ENCODE measurements at places on chromosomes 1 and 21.

- no peak for DNase-seq
These were observed 39.6 kb downstream of the DAB1 start for GRCh38 chr1:57384284-57384683.

GRCh38 chr1:36664571-36665287 is 182.0 kb upstream of the CSF3R start:
- no peak for DNase-seq

DNA sequence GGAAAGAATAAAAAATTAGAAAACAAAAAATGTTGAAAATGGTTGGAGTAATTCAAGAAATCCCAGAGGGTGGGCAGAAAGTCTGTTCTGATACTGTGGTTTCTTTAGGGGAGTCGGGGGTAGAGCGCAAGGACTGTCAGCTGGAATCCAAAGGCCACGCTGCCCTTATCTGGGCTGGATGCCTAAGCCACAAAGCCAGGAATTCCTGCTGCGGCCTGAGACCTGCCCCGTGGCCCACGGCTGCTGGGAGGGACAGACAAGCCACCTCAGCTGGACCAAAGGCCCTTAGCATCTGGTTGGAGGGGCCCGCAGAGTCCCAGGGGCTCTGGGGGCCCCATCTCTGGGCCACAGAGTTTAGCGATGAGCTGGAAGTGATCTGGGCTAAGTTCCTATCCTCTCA is 60.2 kb downstream of the DMRTB1 start:
- DNase-seq: no peak

DNA sequence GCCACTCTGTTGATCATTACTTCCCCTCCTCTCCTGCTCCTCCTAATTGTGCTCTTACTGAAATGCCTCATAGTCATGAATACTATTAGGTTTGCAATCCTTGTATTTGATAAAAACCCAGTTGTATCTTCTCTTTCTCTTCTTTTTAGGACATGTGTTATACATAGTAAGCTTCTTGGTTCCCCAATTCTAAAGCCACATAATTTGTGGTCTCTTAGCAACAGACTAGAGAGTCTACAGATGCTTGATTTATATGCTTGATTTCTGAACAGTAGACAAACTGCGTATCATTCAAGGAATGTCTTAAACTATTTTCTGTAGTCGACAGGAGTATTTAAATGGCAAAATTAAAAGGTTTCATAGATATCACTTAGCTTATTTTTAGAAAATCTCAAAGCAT is 1598.9 kb downstream of the PLA2G4A start:
- DNase-seq: no peak

DNA sequence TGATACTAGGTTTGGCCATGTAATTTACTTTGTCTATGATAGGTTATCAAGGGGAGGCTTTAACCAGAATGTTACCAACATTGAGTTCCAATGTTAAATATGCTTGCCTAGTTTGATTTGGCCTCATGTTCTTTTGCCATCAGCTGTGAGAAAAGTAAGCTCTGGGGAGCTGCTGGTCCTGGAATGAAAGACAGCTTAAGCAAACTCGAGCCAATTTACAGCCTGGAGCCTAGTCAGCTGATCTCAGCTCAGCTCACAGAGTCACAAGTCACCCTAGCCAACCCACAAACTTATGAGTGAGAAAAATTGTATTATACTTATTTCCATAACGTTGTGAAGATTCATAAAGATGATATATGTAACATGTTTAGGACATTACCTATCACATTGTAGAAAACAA is 426.7 kb downstream of the RWDD3 start:
- DNase-seq: no peak

- no peak for DNase-seq
These were observed 13.7 kb downstream of the PTPN22 start for GRCh38 chr1:113857776-113858175.

DNA sequence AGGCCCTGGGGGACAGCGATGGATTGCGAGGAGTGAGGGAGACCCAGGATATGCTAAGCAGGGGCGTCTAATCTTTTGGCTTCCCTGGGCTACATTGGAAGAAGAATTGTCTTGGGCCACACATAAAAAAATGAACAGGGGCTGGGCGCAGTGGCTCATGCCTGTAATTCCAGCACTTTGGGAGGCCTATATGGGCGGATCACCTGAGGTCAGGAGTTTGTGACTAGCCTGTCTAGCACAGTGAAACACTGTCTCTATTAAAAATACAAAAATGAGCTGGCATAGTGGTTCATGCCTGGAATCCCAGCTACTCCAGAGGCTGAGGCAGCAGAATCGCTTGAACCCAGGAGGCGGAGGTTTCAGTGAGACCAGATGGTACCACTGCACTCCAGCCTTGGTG is 10.8 kb upstream of the PRAMEF12 start:
- no peak for DNase-seq

DNA sequence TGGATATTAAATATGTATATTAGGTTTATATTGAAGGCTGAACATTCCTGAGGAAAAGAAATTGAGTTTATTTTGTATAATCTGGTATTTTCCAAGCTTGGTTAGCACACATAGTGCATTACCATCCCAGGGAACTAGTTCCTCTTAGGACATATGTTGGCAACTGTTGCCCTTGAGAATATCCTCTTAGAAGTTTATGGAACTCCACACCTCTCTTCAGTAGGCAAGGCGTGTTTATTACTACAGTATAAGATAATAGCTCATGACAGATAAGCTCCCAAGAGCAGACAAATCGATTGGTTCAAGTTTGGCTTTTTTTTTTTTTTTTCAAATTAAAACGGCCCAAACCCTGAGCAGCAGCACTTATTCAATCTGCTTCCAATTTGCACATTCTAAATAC is 59.8 kb upstream of the SIPA1L2 start:
- DNase-seq: no peak

- DNase-seq: no peak
These were observed 102.3 kb downstream of the LACTBL1 start for GRCh38 chr1:22870201-22870871.

GRCh38 chr1:173508541-173508940 is 31.4 kb downstream of the PRDX6 start:
- no peak for DNase-seq

DNA sequence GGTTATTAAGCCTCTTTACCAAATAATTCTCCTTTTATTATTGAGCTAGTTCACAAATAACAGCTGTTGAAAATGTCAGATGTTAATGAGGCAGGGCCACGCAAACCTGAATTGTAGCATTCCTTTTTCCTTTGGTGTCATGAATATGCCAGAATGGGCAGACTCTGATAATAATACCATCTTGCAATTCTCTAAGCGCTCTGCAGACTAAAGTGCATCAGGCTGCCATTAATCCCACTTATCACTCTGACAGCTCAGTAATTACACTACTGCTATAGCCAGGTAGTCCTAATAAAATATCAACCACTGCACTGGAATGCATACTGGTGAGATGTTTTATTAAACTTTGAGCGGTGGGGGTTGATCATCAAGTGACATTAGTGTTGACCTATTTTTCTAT is 177.7 kb downstream of the DPYD start:
- DNase-seq: no peak

GRCh38 chr1:180720753-180721152 is 88.9 kb downstream of the XPR1 start:
- no peak for DNase-seq

GRCh38 chr1:205538235-205538840 is 33.9 kb downstream of the CDK18 start:
- DNase-seq: no peak

DNA sequence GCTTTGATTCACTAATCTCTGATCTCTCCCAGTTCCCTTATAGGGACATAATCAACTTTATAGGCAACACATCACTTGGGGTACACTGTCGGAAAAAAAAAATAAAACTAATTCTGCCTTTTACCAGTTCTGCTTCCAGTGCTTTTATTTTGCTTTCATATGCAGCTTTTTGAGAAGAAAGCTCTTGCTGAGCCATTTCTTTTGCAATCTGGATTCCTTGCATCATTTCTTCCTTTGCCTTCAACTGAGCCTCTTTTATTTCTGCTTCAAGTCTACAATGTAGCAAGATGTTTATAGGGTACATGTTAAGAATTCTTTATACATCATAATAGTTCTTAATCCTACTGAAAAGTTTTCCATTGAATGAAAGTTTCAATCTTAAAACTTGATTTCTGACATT is 30.6 kb downstream of the KIF14 start:
- DNase-seq: no peak

DNA sequence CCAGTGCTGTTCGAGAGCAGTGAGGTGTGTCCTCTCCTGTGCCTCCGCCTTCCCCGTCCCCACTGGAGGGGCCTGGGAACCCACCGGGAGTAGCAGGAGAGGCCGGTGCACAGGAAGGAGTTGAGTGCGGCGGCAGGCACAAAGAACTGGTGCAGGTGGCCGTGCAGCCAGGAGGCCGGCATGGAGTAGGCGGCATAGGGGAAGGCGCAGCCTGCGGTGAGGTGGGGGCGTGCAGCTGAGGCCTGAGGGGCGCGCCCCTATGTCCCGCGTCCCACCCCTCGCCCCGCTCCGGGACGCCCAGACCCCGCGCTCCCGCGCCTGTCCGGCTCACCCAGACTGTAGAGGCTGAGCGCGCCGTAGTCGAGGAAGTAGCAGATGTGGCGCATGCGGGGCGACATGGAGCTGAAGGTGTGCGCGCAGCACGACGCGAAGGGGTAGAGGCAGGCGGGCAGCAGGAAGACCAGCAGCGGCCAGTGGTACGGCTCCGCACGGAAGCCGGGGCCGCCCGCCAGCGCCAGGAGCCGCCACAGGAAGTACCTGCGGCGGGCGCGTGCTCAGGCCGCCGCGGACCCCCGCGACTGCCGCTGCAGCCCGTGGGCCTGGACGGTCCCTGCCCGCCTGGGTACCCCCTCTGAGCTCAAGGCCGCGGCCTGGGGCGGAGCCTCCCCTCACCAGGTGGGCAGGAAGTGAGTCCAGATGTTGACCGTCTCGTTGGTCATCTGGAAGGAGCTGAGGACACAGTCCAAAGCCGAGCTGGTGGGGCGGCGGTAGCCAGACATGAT is 2.2 kb downstream of the PAQR6 start:
- DNase-seq: no peak

- DNase-seq: no peak
These were observed 194.0 kb downstream of the NRIP1 start for GRCh38 chr21:14870853-14871149.

- no peak for DNase-seq
These were observed 40.7 kb downstream of the MAN1C1 start for GRCh38 chr1:25657121-25657882.

DNA sequence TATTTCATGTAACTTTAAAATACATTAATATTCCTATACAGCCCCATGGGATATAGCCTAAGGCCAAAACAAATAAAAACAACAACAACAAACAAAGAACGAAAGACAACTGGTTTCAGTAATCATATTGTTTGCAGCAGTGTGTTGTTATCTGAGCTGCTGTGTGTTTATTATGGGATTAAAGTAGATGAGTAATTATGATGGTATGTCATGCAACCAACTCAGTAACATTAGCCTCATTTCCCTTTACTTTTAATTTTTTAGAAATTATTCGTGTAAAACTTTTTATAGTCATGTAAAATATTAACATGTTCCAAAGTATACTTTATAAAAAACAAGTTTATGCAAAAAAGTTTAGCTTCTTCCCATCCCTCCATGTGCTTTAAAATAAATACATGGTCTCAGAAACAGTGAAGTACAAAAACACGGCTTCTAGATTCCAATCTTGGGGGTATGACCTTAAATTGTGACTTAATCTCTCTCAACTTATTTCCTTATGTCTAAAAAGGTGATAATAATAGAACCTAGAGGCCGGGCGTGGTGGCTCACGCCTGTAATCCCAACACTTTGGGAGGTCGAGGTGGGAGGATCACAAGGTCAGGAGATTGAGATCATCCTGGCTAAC is 176.1 kb downstream of the SLC45A1 start:
- DNase-seq: no peak

DNA sequence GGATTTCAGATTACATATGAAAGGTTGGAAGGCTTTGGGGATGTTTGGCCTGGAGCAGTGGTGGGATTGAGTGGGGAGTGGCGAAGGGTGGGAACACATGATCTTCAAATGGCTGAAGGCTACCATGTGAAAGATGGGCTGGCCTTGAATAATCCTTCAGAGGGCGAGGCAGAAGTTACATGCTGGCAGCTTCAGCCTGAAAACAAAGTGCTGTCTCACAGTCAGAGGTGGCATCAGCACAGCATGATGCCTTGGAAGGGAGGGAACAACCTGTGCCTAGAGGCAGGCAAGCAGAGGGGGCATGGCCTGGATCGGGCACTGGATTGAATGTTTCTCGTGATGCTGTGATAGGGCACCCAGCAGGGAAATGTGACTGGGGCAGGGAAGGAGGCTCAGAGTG is 130.8 kb downstream of the BEND5 start:
- DNase-seq: no peak

DNA sequence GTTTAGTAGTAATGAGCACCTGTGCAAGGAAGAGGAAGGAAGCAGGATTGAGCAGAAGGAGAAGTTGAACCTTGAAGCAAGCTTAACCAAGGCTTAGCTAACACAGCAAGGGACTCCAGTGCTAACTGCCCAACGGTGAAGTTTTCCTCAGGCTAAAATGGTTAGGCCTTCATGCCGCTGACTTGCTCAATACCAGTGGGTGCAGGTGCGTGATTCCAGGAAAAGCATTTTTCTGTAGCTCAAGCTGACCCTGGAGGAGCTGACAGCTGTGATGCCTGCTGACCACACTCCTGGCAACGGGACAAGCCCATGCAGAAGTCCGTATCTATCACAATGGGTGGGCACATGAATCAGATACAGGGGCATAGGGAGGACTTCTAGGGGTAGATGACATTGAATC is 76.5 kb upstream of the FGGY start:
- no peak for DNase-seq

DNA sequence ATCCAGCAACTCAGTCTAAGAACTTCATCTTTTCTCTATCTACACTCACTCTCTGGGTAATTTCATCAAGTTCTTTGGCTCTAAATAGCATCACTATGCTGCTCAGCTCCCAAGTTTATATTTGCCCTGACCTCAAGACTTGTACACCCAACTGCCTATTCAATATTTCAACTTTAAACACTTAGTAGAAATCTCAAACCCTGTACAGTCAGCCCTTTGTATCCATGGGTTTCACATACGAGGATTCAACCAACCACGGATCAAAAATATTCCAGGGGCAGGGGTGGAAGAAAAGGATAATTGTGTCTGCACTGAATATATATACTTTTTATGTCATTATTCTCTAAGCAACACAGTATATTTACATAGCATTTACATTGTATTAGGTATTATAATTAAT is 13.9 kb downstream of the ASH1L start:
- no peak for DNase-seq

DNA sequence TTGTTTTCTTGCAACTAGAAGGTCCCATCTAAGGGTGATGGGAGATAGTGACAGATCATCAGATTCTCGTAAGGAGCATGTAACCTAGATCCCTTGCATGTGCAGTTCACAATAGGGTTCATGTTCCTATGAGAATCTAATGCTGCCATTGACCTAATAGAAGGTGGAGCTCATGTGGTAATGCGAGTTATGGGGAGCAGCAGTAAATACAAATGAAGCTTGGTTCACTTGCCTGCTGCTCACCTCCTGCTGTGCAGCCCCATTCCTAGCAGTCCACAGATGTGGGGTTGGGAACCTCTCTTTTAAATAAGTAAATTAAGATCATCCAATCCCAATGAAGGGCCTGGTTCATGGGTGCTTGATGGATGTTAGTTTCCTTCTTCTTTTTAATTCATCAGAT is 148.7 kb upstream of the ATP1B1 start:
- no peak for DNase-seq

GRCh38 chr1:70427976-70428375 is 16.9 kb downstream of the CTH start:
- no peak for DNase-seq

- no peak for DNase-seq
These were observed 6.8 kb upstream of the HAO2 start for GRCh38 chr1:119361620-119362344.

All from NCI-H1930 (cell line).